ENCODE measurements at places on chromosomes 1 and 21.

DNA sequence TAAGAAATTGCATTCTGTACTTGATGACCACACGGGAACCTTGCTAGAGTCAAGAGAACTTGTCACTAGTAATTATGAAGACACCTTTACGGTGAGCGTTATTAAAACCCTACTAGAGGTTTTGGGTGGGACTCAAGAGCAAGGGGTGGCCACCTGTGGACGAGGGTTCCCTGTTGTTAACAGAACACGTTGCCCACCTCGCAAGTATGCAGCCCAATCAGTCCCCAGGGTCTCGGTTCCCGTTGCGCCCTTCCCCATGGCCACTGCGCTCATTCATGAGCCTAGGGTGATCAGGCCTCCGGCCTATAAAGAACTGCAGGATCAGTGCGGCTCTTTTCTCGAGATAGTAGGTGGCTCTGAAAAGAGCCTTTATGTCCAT, 30.2 kb upstream of the RNF187 start:
- no peak for DNase-seq

DNA sequence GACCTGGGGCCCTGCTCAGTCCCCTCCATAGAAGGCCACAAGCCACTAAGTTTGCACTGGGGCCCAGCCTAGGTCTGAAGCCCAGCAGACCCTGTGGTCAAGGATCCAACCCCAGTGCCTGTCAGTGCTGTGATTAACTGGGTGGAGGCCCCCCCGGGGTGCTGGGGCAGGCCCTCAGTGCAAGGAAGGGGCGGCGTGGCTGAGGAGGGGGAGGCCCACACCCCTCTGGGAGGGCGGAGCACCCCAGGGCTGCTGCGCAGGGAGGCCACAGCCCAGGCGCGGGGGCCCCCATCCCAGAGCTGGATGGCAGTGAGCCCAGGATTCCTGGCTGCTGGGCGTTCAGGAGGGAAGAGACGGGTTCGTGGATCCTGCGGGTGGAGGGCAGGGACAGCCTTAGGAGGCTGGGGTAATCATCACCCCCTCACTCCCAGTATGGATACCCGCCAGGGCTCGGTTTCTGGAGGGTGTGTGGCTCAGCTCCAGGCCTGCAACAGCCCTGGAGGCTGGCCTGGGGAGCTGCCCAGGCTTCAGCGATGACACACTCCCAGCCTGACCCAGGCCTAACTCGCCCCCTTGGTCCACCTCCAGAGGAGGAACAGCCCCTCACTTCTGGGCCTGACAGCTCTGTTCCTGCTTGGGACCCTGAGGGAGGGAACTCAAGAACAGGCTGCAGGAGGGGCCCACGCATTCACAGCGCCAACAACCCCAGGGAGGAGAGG, 890 bp downstream of the GJC2 start:
- DNase-seq, result peak; percentile 5

DNA sequence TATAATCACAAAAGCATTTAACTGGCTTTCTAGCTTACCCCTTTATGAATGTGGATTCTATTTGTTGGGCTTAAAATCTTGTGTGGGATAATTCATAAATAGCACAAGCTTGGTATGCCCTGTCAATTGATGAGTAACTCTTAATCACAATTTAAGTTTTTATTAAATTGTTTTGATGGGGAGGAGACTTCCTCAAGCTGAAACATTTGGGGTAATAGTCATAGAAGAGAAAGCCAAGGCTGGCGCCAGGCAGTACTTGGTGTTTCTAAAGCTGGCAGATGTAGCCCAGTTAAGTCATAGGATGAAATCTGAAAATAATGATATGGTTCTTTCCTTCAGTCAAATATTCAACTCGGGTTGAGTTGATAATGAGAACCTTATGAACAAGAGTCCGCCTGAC, 167.2 kb downstream of the FMN2 start:
- no peak for DNase-seq

GRCh38 chr1:214425716-214426425, 125.5 kb downstream of the PTPN14 start:
- no peak for DNase-seq

DNA sequence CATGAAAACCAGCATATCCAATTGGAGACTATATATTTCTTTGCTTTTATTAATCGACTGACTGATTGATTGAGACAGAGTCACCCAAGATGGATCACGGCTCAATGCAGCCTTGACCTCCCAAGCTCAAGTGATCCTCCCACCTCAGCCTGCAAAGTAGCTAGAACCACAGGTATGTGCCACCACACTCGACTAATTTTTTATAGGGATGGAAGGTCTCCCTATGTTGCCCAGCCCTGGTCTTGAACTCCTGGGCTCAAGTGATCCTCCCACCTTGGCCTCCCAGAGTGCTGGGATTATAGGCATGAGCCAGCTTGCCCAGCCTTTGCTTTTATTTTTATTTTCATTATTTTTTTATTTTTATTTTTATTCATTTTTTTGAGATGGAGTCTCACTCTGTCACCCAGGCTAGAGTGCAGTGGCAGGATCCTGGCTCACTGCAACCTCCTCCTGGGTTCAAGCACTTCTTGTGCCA, 5.4 kb downstream of the SPEN start:
- DNase-seq, result no peak

GRCh38 chr1:156833603-156834002, 17.0 kb upstream of the SH2D2A start:
- no peak for DNase-seq

DNA sequence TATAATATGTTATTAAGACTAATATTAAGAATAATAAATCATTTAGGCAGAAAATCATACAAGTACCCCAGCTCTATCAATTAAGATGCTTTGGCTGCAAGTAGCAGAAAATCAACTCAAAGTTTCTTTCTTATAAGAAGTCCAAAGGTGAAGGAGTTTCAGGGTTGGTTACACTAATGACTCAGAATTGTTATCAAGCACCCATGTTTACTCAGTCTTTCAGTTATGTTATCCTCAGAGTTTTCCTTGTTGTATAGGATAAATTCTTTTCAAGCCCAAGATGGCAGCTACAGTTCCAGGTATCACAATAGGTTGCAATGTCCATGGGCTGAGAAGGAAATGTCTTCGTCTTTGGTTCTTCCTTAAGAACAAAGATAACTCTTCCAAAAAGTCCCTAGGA, 163.6 kb downstream of the TNFSF18 start:
- no peak for DNase-seq

DNA sequence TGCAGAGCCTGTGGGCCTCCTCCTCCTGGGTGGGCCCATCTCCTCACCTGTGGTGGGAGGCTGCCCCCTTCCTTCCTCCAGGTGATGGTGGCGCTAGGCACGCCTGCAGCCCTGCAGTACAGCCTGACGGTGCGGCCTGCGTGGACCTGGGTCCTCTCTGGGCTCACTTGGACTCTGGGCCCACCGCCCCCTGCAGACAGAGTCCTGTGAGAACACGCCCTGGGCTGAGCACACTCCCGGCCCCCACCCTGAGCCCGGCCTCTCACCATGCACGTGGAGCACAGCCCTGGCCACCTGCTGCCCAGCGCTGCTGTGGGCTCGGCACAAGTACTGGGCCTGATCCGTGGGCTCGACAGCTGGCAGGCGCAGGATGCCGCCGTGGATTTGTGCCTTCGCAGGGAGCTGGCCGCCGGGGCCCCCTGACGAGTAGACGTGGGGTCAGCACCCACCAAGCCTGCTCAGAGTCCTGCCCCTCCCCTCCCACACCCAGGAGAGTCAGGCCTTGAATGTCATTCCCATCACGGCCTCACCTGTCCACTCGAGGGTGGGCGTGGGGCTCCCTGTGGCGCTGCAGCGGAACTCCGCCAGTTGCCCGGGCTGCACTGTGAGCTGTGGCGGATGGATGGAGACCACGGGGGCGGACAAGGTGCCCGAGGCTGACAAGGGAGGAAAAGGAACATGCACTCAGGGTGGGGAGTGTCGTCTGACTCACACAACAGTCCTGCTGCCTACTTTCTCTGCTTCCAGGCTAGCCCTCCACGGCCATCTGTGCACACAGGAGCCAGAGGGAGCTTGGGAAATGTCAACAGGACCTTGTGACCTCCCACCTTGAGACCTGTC, 43.4 kb downstream of the LDLRAD2 start:
- no peak for DNase-seq

GRCh38 chr1:18553388-18553787, 72.7 kb downstream of the KLHDC7A start:
- no peak for DNase-seq

DNA sequence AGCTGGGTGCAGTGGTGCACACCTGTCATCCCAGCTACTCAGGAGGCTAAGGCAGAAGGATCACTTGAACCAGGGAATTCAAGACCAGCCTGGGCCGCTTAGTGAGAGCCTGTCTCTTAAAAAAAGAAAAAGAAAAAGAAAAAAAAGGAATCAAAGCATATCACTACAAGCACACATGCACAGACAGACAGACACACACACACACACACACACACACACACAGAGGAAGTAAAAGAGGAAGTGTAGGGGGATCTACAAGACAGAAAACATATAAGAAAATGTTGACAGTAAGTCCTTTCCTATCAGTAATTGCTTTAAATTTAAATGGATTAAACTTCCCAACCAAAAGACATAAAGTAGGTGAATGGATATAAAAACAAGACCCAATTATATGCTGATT, 180.3 kb downstream of the FAF1 start:
- no peak for DNase-seq
